SIG-M5 (cell line): ENCODE measurements at places on chromosomes 1 and 21.

DNA sequence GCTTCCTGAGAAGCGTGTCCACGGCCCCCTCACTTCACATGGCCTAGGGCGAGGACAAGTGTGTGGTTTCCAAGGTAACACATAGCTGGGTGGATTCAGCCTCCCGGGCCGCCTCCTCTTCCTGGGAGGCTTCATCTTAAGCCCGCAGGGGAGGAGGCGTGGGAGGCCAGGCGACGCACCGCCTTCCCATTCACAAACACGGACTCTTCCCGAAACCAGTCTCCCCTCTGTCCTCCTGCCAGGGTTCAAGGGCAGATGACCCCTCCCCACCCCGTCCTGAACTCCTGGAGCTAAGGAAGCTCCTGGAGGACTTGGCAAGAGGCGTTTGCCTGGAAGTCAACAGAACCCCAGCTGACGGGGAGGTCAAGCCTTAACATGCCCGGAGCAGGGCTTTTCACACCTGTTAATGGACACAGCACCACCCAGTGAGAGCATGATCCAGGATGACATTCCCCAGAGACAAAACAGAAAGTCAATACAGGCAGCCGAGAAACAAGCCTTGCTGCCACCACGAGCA lies 56.7 kb downstream of the KCNN3 start:
- DNase-seq, result no peak

GRCh38 chr21:32611471-32611997 lies 643 bp downstream of the CFAP298 start:
- no peak for DNase-seq

DNA sequence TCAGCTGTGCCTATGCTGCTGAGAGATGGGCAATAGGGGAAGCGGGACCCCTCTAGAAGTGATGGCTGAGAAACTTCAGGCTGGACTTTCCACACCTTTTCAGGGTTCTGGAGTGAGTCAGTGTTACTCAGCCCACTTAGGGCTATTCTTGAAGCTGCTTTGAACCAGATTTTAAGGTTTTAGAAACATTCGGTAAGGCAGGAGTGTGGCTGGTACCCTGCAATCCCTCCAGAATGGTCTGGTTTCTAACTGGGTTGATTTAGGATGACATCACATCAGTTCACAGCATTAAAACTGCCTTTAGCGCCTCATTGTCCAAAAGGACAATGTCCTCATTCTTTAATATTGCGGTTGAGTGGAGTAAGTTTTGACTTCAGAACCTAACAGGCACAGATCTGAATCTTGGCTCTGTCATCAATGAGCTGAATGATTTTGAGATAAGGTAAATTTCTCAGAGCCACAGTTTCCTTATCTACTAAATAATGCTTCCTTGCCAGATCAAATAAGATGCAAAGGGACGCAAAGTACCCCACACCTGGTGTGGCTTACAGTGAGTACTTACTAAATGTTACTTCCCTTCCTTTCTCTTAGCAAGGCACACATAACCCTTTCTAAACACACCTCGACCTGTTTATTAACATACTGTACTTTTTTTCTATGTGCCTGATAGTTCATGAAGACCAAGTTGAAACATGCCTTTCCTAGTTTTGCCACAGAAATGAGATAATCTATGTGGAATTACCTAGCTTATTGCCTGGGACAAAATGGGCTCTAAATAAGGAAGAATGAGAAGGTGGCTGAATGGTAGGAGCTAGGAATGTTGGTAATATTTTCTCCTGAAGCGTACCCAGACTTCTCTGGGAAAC lies 209.8 kb downstream of the ROR1 start:
- no peak for DNase-seq

DNA sequence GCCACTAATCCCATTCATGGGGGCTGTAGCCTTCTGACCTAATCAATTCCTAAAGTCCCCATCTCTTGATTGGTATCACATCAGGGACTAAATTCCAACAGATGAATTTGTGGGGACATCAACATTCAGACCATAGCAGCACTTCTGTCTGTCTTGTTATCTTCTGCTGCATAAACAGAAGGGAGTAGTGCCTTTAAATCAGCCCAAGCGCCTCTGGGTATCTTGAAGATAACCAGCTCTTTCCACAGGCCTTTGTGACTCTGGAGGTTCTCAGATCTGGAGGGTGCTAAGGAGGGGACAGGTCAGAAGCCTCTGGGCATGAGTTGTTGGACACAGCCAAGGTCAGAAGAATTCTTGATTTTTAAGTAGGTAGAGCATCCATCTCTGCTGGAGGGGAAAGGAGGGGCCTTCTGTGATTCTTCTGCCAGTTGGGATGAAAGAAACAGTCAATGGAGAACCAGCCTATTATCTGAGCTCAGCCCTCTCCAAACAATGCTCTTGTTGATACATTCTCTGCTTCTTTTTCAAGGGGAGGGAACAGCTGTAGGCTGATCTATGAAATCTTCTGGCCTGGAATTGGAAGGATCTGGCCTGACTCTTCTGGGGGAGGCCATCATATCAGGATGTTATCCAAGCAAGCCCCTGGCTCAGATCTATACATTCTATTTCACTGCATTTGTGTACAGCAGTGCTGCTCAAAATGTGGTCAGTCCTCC lies 31.3 kb upstream of the LRIG2 start:
- no peak for DNase-seq

GRCh38 chr1:115676498-115677181 lies 34.9 kb downstream of the VANGL1 start:
- DNase-seq, result no peak
